ENCODE measurements at places on chromosomes 1 and 21.

DNA sequence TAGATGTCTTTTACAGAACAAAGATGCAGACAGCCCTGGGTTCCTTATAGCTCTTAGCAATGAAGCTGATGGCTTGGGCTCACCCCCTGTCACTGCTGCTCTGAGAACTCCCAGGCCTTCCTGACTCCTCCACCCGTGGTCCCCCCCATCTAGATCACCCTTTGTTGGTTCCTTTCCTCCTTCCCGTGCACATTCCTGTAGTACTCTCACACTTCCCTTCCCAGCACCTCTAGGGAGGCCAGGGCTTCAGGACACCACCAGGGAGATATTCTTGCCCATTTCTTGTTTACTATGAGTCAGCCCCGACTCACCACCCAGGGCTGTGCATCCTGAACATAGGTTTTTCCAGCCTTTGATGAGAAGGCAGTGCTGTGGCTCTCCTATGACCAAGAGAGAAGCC is 14.4 kb upstream of the NOS1AP start:
- peak; percentile 65 for DNase-seq

- DNase-seq, result no peak
Observed at GRCh38 chr21:43811262-43812105, 22.1 kb downstream of the RRP1 start.

- no peak for DNase-seq
Observed at GRCh38 chr1:37817481-37817880, 9.5 kb upstream of the YRDC start.

DNA sequence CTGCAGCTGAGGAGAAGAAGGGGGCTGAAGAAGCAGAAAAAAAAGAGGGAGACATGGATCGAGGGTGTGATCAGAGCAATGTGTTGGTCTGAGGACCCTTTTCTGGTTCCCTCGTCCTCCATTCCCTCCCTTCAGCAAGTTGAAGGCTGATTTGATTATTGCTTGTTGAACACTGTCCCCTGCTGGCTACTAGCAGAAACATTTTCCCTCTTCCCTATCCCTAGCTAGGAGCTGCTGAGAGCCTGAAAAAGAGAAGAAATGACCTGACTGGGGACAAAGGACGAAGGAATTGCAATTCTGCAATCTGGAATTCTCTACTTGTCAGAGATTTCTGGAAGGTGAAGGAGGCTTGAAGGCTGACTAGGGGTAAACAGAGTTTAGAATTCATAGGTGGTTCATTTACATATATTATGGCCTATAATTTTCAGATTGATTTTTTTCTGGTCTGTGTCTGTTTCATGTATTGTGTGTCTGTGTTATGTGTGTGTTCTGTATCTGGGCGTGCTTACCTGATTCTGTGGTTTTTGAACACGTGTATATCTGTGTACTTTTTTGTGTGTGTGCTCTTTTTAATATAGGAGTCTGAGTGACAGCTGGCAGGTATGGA is 9.8 kb downstream of the NHLH1 start:
- DNase-seq, result peak; percentile 53

GRCh38 chr1:18932387-18932786 is 24.1 kb downstream of the IFFO2 start:
- DNase-seq, result peak; percentile 62

DNA sequence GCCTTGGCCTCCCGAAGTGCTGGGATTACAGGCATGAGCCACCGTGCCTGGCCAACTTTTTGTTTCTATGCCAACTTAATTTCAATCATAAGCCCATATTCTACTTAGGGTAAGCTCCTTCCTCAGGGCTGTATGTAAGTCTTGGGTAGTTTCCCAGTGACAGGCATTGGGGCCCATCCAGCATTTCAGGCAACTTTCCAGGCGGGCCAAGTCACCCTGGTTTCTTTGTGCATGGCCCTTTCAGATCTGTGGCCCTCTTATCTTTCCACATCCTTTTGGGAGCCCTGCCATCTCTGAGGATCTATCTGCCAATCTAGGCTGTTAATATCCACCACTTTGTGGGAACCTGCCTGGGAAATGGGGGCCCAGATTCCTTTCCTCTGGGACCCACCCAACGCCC is 58.7 kb downstream of the TNN start:
- no peak for DNase-seq

DNA sequence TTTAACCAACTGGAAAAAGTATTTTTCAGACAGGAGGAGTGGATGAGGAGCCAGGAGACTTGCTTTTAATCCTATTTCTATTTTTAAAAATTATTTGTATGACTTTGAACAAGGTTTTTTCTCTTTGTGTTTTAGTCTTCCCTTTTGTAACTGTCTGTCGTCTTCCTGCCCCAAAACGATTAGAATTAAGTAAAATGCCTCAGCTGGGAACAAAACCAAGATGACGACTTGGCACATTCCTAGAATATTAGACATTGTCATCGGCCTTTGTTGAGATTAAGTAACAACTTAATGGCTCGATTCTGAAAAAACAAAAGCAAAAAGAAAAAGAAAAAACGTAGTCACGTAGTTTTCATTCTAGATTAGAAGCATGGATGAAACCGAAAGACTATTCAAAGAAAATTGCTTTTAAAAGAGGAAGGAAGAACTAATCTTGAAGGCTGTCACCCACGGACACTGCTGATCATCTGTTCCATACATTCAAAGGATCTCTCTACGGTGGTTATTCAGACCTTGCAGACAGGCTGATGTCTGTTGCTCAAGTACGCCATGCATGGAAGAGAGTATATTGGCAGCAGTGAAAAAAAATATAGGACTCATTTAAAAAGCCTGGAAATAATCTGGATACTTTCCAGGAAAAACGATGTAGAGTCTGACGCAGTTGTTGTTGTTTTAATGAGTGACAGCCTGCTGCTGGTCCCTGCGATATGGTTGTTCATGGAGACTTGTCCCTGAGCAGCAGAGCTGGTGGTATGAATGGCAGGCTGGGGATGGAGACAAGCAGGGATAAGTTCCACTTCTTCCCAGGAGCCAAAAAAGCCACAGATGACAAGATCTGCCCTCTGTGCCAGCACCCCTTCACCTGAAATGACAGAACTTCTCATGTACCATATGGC is 16.8 kb downstream of the GNG4 start:
- peak; percentile 74 for DNase-seq

DNA sequence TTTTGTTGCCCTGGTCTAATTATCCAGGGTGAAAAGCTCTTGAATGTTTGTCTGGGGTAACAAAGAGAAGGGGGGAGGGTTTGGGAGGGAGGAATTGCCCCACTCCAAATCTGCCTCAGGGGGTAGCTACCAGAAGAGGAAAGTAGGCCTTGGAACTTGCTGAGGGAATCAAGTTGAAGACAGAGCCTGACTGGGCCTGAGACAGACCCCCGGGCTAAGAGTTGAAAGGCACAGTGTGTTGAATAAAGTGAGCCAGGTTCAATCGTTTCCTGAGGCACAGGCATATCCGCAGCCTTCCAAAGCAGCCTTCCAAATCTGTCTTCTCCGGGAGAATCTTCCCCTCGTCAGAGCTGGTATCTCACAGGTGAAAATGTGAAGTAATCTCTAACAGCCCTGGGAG is 96.6 kb downstream of the LRIG2 start:
- DNase-seq, result no peak

DNA sequence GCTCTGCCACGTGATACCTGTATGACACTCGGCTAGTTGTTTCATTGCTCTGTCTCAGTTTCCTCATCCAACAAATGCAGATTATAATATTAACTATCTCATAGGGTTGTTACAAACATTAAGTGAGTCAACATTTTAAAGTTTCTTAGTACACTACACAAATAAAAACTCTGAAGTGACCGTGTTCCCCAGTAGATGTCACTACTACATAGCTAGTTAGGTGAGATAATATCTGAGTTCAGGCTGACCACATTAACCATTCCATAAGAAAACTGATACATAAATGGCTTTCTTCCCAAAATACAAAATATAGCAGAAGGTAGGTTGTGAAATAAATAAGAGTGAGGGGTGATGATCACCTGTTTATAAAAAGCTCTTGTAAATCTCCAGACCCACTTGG is 214.1 kb downstream of the NUF2 start:
- DNase-seq, result peak; percentile 6

- DNase-seq, result no peak
Observed at GRCh38 chr1:38569932-38570656, 289.5 kb downstream of the RRAGC start.

DNA sequence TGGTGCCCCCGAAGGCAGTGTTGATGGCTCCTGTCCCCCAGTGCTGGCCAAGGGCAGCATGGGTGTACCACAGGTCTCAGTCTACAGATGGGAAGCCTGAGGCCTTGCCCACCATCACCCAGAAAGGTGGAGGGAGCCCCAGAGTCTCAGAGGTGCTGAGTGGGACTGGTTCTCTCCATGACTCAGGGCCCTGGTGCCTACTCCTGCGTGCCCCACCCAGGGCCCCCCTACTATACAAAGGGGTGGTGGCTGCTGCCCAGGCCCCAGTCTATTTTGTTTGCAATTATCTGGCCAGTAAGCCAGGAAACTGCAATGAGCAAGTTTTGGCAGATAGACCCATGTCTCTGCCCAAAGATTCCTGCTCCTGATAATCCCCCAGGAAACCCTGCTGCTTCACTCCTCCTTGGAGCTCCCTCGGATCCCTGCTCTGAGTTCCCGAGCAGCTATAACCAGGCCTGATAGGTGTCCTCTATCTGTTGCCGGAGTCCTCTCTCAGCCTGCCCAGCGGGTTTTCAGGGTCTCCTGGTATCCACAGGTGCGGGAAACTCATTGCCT is 41.7 kb downstream of the EDN2 start:
- DNase-seq, result peak; percentile 53

DNA sequence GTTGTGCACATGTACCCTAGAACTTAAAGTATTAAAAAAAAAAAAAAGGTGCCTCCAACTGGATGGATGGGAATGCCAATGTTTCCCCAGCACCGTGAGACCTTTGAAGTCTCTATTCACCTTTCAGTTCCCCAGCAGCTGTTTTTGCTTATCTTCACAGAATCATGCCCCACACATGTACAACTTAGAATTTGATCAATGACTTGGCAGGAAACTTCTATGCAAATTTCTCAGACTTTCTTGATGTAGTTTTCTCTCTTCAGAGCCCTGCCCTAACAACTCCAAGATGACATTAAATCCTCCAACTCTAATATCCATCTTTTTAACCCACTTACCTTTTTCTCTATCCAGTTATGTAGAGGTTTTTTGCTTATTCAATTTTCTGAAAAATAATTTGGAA is 144.3 kb downstream of the PLPPR5 start:
- DNase-seq, result no peak

- no peak for DNase-seq
Observed at GRCh38 chr1:48693674-48694320, 82.9 kb downstream of the BEND5 start.

All from astrocyte (in vitro differentiated cells and primary cell).